ENCODE measurements at places on chromosomes 5 and 9.

DNA sequence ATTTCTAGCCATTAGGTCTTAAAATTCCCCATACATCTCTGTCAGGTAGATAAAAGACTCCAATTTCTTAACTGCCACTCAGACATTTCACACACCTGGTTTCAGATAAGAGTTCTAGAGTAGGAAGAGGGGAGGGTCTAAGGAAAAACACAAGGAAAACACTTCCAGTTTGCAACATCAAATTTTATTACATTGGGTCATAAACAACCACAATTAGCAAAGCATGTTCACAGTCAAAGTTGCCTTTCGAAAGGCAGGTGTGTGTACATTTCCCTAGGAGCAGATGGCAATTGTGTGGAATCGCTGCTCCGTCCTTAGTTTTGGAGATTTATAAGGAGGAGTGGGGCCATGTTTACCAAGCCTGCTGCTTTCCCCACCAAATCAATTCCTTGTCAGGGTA is 120.8 kb downstream of the DMRT2 start:
- DNase-seq = no peak

DNA sequence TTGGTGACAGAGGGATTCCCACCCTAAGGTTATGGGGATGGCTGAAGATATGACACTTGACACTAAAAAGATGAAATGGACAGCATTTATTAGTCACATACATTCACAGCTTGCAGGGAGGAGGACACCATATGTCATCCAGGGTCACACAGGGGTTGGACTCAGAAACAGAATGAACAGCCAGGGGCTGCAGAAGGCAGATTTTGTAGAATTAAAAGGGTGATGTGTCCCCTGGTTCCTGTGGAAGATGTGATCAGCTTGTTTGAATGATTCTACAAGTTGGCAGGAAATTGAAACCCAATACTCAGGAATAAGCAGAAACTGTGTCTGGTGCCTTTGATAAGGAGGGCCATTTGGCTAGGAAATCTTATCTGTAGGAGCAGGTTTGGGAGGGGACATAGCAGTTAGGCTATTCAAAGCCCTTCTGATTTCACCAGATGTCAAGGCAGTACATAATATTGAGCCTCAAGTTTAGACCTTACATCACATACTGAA is 102.3 kb upstream of the GRIN3A start:
- DNase-seq = no peak

GRCh38 chr9:38374847-38375571 is 17.5 kb upstream of the ALDH1B1 start:
- DNase-seq = no peak

- DNase-seq = no peak
These were observed 19.9 kb downstream of the SEMA6A start for GRCh38 chr5:116554764-116555163.

- DNase-seq = no peak
These were observed 14.7 kb upstream of the NOTCH1 start for GRCh38 chr9:136560586-136560985.

GRCh38 chr5:5266297-5266696 is 126.2 kb downstream of the ADAMTS16 start:
- no peak for DNase-seq

DNA sequence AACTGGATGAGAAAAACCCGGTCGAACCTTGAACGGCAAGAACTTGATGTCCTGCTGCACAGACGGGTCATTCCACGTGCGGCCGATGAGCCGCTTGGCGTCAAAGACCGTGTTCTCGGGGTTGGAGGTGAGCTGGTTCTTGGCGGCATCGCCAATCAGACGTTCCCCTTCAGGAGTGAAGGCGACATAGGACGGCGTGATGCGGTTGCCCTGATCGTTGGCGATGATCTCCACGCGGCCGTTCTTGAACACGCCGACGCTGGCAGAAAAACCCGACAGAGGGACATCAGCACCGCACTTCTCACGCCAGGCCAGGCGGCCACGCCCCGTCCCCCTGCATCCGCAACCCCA is 519 bp downstream of the HSPA5 start:
- no peak for DNase-seq

GRCh38 chr9:132016456-132016855 is 63.2 kb downstream of the MED27 start:
- no peak for DNase-seq

DNA sequence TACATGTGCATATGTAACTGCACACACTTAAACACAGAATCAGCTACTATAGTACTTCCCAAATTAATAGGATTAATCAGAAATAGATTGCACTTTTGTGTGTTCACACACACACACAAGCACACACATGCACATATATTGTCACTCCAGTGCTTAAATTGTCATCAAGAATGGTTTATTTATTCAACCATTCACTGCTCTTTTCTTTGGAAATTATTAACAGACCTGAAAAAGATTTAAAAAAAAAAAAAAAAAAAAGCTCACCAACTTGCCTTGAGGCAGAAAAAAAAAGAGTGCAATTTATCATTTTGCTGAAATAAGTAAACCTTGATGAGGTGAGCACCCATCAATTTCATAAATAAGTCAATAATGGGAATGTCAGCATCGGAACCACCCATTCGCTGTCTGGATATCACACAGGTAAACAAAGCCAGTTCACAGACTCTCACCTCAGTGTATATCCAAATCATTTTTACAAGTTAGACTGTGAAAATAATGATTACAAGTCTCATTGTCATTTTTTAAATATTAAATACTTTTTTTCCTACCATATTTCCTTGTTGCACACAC is 562.8 kb downstream of the BNC2 start:
- no peak for DNase-seq

- DNase-seq = no peak
These were observed 122.6 kb downstream of the BOD1 start for GRCh38 chr5:173493846-173494245.

- no peak for DNase-seq
These were observed 876 bp downstream of the EGFLAM start for GRCh38 chr5:38259062-38259808.

GRCh38 chr9:94287877-94288513 is 28.9 kb downstream of the ZNF169 start:
- no peak for DNase-seq

DNA sequence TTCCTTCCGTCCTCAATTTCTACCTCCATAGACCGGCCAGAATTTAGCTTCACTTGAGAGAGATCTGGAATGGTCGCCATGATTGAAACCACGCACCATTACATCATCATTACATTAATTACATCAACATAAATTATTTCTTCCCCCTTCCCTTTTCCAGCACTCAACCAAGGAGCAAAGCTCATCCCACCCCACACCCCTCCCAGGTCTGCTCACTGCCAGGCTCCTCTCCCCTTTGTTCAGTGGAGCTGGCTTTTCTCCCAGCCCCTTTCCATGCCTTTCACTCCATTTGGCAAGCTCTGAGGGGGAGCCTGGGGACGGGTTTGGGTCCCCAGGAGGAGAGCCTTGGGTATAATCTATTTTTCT is 8.4 kb downstream of the RACK1 start:
- DNase-seq = no peak

GRCh38 chr5:152364172-152364571 is 40.9 kb downstream of the NMUR2 start:
- DNase-seq = no peak

DNA sequence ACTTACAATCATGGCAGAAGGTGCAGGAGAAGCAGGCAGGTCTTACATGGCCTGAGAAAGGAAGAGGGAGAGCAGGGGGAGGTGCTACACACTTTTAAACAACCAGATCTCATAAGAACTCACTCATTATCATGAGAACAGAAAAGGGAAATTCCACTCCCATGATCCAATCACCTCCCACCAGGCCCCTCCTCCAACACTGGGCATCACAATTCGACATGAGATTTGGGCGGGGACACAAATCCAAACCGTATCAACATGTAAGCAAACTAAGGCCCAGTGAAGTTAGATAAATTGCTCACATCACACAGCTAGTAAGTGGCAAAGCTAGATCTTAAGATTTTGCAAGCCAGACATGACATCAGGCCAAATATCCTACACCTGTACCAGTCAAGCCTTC is 48.3 kb upstream of the RIC1 start:
- no peak for DNase-seq

GRCh38 chr5:157187046-157187754 is 6.6 kb downstream of the ITK start:
- no peak for DNase-seq

- DNase-seq = no peak
These were observed 153.7 kb downstream of the NDUFS4 start for GRCh38 chr5:53713978-53714666.

- no peak for DNase-seq
These were observed 105.6 kb upstream of the PCA3 start for GRCh38 chr9:76658510-76659231.

DNA sequence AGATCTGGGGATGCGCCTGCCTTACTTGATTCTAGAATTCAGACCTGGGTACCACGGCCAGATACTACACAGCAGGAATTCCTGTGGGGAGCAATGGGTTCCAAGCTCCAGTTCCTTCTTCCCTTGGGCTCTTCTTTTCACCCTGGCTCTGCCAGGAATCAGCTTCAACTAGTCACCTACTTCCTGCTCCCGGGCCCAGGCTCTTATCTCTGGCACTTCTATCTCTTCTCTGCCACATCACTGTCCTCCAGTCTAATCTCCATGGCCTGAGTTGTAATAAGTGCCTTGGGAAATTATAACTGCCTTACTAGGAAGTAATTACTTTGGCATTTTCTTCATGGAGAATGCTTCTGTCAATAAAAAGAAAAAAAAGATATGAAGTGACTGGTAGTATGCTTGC is 26.2 kb upstream of the SERINC5 start:
- no peak for DNase-seq

DNA sequence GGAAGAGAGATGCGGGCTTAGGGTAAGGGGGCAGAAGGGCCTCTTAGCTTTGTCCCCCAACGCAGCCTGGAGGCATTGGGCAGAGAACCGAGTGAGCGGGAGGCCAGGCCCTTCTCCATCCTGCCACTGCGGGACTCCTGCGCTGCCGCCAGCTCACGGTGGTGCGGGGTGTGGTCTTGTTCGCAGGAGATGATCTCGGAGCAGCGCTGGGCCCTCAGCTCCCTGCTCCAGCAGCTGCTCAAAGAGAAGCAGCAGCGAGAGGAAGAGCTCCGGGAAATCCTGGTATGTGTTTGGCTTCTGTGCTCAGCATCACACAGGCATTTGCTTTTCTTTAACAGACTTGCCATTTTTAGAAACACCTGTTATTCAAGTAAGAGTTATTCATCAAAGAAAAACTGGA is 41.3 kb downstream of the LRSAM1 start:
- no peak for DNase-seq

GRCh38 chr5:124342027-124342471 is 404.4 kb downstream of the ZNF608 start:
- no peak for DNase-seq

GRCh38 chr5:158226496-158226895 is 367.6 kb upstream of the CLINT1 start:
- no peak for DNase-seq

DNA sequence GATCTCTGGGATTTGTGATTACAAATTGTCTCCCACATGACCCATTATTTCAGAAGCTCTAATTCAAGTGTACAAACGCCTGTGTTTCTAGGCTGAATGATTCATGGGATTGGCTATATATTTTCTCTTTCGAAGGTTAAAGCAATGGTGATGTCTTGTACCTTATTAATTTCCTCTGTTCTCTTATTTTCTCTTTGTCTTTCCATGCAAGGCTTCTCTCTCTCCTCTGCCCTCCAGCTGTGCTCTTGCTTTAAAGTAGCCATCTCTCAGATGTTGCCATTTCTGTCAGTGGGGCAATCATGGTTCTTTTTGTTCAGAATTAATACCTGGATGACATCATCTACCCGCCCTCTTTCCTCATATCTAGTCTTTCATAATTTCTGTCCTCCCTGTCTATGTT is 184.3 kb upstream of the ATP10B start:
- no peak for DNase-seq

DNA sequence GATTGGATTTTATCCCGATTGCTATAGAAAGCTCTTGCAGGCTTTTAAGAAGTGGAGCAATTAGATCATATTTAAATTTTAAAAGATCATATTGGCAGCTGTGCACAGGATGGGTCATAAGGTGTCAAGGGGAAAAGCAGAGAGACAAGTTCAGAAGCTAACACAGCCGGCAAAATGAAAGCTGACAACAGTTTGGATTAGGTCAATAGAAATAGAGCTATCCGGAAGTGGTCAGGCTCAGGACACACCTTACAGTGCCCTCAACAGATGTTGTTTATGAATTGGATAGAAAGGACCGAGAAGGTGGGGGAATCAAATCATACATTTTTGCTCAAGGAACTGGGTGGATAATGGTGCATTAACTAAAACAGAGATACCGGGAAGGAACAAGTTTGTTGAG is 46.3 kb upstream of the MARCHF11 start:
- DNase-seq = no peak

- no peak for DNase-seq
These were observed 154.9 kb downstream of the FAM174A start for GRCh38 chr5:100690036-100690560.

DNA sequence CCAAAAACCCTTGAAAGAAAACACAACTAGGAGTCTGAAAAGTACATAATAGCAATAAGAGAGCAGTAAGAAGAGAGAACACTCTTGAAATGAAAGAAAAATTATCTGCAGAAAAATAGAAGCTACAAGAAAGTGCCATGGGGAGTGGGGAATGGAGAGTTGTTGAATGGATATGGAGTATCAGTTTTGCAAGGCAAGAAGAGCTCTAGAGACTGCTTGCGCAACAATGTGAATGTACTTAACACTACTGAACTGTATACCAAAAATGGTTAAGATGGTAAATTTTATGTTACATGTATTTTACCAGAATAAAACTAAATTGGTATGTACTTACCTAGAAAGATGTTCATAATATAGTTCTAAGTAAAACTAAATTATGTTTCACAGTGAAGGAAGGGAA is 54.8 kb upstream of the RASGRF2 start:
- no peak for DNase-seq

DNA sequence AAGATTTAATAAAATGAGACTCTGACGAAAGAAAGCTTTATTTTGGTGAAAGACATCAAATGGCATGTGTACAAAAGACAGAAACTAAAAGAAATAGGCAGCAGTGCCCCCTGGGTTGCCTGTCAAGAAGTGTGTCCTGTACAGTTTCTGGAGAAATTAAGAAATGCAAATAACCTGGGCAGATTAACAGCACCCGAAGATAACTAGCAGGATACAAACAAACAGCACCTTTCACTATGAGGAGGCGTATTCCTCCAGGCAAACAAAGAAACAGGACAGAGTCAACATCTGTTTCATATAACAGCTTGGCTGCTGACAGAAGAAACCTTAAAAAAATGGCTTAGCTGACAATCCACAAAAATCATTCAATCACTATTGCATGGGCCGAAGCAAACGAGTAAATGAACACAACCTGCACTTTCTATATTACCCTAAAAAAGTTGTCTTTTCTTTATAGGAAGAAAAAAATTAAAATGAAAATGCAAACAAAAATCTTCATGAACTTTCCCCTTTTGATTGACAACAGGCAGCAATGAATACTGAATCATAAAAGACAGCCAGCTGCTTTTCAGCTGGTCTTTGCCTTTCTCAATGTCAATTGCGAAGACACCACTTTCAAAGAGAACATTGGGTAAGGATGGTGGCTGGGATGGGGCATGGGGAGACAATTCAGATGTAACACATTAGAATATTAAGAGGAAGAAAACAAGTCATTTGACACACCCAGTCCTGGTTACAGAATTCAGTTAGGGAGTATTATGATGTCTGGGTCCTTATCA is 162.1 kb downstream of the ARL15 start:
- DNase-seq = no peak

Measured in H54 (cell line).